ENCODE measurements at places on chromosomes 4 and X.

GRCh38 chrX:150540965-150541364 lies 27.5 kb upstream of the MTM1 start:
- no peak for DNase-seq

DNA sequence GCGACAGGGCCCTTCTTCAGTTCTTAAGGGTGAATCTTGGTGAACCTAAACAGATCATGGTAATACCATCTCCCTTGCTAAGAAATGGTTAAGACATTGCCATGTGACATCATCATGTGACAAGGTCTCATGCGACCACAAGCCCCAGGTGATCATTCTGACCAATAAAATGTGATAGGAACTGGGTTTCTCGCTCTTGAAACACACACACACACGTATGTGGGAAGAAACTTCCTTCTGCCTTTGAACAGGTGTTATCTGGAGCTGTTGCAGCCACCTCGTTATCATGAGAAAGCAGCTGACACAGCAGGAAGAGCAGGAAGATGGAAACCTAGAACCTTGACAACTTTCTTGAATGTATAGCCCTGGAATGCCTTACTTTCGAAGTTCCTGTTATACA lies 10.2 kb downstream of the SOD3 start:
- no peak for DNase-seq

DNA sequence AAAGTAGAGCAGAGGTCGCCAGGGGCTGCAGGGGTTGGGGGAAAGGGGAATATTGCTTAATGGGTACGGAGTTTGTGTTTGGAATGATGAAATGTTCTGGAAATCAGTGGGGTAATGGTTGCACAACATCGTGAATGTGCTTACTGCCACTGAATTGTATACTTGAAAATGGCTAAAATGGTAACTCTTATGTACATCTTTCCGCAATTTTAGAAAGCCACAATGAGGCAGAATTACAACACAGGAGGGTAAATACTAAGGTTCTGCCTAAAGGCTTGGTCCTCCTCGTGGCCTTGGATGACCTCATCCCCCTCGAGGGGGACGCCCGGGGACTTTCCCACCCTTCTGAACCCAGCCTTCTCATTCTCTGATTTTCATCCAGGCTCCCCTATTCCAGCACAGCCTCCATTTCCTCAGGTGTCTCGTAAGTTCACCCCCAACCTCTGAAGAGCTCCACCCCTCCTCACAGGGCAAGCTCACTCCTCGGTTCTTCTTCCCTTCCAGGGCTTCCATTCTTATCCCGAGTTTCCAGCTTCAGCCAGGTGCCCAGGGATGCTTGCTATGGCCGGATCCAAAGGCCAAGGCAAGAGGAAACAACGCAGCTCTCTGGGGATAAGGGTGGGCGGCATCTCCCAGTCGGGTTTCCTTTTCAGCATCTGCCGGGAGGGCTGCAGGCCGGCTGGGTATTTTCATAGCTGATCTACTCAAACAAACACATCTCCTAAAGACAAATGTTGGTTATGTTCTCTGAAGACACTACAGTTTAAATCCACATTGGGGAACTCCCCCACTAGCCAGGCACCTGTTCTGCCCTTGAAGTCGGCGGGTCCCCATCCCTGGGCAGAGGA lies 71.3 kb upstream of the ACSL1 start:
- no peak for DNase-seq

DNA sequence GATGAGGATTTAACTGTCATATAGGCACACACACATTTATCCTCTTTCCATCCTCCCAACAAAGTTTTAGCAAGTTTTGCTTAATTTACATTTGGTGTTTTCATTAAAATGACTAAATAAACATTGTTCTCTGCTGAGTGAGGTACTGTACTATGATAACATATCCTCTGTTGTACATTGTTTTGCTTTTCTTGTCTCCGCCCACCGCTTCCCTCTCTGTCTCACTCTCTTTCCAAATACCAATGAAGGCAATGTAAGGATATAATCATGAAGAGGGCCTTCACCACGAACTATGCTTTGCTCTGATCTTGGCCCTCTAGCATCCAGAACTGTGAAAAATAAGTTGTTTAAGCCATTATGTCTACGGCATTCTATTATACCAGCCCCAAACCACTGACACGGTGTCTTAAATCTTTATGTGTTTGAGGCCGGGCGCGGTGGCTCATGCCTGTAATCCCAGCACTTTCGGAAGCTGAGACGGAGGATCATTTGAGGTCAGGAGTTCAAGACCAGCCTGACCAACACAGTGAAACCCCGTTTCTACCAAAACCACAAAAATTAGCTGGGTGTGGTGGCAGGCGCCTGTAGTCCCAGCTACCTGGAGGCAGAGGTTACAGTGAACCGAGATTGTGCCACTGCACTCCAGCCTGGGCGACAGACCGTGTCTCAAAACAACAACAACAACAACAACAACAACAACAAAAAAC lies 65.3 kb downstream of the HPRT1 start:
- no peak for DNase-seq

GRCh38 chr4:119550857-119551532 lies 77.6 kb downstream of the PDE5A start:
- no peak for DNase-seq
